Breast epithelium (tissue), 4 donors: ENCODE measurements at places on chromosomes 5 and 9. TPM values are rescaled to one million over a fixed set of nuclear protein-coding genes. Genes with fewer than 3 reads are reported as not detected.

DNA sequence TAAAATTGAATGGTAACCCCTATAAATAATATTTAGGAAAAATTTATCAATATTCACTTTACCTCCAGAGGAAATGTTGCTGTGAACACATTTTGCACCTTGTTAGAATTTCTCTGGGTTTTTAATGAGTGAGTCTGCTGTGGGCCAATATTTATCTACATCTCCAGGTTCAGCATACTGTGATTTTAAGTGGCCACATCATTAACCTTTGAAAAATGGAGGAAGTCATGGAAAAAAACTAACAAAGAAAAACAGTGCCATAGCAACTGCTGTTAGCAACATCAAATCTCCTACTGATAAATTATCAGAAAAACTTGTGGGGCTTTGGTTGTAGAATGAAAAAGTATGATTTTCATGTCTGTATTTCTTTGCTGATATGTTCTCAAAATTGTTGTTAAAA, 55.0 kb downstream of the CD180 start:
- no peak overlapping the region for H3K4me3 ChIP-seq
- H3K4me1 ChIP-seq, result no peaks in the 10 kb centered on the region
- DNase-seq, result no peak
- no peaks in the 10 kb centered on the region for H3K36me3 ChIP-seq
- no peak overlapping the region for H3K27ac ChIP-seq

GRCh38 chr9:115146581-115147021, 28.6 kb upstream of the TNC start:
- DNase-seq, result no peak
- H3K27ac ChIP-seq, result no peak overlapping the region
- no peaks in the 10 kb centered on the region for H3K27me3 ChIP-seq
- no peaks in the 10 kb centered on the region for H3K36me3 ChIP-seq

DNA sequence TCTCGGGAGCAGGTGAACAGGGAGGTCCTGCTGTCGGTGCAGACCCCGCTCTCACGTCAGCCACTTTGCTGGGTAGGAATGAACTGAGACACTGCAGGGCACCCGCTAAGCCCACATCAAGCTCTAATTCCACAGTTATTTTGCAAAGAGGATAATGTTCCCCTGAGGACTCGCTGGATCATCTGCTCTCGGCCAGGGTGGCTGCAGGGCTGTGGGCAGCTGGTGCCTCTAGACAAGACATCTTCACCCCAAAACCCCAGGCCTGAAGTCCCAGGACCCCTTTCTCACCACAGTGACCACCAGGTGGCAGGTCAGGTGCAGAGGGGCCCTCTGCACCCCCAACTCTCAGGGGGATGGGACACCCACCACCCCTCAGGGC, 135.1 kb upstream of the PPP1R26 start:
- no peaks in the 10 kb centered on the region for H3K27me3 ChIP-seq
- H3K27ac ChIP-seq, result no peak overlapping the region
- H3K4me3 ChIP-seq, result no peak overlapping the region
- H3K36me3 ChIP-seq, result no peaks in the 10 kb centered on the region

DNA sequence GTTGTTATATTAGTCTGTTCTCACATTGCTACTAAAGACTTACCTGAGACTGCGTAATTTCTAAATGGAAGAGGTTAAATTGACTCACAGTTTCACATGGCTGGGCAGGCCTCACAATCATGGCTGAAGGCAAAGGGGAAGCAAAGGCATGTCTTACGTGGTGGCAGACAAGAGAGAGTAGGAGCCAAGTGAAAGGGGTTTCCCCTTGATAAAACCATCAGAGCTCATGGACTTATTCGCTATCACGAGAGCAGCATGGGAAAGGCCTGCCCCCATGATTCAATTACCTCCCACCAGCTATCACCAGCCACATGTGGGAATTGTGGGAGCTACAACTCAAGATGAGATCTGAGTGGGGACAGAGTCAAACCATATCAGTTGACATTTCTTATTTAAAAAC, 374.5 kb upstream of the RORB start:
- H3K4me3 ChIP-seq, result no peak overlapping the region
- H3K4me1 ChIP-seq, result no peaks in the 10 kb centered on the region
- no peaks in the 10 kb centered on the region for H3K27me3 ChIP-seq
- no peak overlapping the region for H3K27ac ChIP-seq
- DNase-seq, result no peak
- H3K36me3 ChIP-seq, result no peaks in the 10 kb centered on the region

- no peak overlapping the region for H3K27ac ChIP-seq
- H3K27me3 ChIP-seq, result no peaks in the 10 kb centered on the region
- H3K4me1 ChIP-seq, result no peaks in the 10 kb centered on the region
- no peaks in the 10 kb centered on the region for H3K36me3 ChIP-seq
- no peak for DNase-seq
Measured at GRCh38 chr5:110823571-110823970, 84.8 kb downstream of the SLC25A46 start.

GRCh38 chr5:146731909-146732659, 146.5 kb downstream of the PPP2R2B start:
- H3K4me1 ChIP-seq, result no peaks in the 10 kb centered on the region
- H3K27ac ChIP-seq, result no peak overlapping the region
- H3K4me3 ChIP-seq, result no peak overlapping the region
- H3K36me3 ChIP-seq, result no peaks in the 10 kb centered on the region

GRCh38 chr9:93636172-93636661, 59.8 kb downstream of the PHF2 start:
- H3K4me3 ChIP-seq, result no peak overlapping the region
- H3K36me3 ChIP-seq, result peaks cover 11% of the 10 kb centered on the region
- no peak overlapping the region for H3K27ac ChIP-seq
- no peaks in the 10 kb centered on the region for H3K4me1 ChIP-seq
- peak; percentile 41 for DNase-seq

- H3K36me3 ChIP-seq, result no peaks in the 10 kb centered on the region
- no peak overlapping the region for H3K27ac ChIP-seq
- no peaks in the 10 kb centered on the region for H3K4me1 ChIP-seq
- no peaks in the 10 kb centered on the region for H3K27me3 ChIP-seq
Measured at GRCh38 chr5:7941692-7942091, 72.7 kb downstream of the MTRR start.

DNA sequence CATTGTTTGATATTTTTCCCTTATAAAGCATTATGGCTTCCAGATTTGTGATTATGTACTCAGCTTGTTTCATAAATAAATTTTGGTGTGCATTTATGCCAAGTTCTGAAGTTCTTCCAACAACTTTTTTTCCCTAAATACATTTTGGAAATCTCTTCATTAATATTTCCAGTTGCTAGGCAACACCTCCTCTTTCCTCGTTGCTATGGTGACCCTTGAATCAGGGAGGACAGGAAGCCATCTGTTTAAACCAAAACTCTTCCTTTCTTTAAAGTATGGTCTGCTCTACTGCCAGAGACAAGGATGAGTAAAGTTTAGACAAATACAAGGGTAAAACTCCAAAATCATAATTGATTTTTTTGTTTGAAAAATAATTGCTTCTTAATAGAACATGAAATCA, 779.3 kb downstream of the CDH9 start:
- H3K36me3 ChIP-seq, result no peaks in the 10 kb centered on the region
- no peak overlapping the region for H3K27ac ChIP-seq
- no peaks in the 10 kb centered on the region for H3K27me3 ChIP-seq

MUSK gene
- total RNA-seq, result 0.32 TPM

TAF7 gene
- total RNA-seq, result 96.2 TPM

SPATA31D4 gene
- total RNA-seq, result not detected

F2RL2 gene
- 3.4 TPM for total RNA-seq

PCDHA9 gene
- total RNA-seq, result 1.5 TPM

MRPL50 gene
- total RNA-seq, result 14.7 TPM

WNK2 gene
- not detected for total RNA-seq

MORN5 gene
- not detected for total RNA-seq
